Natural killer cell treated with Interleukin-12 subunit alpha and Interleukin-12 subunit beta and Interleukin-15 and Interleukin-18, amount 100 ng/mL, for 72 hours (primary cell): ENCODE measurements at places on chromosomes 1 and 21. TPM values are rescaled to one million over a fixed set of nuclear protein-coding genes. Genes with fewer than 3 reads are reported as not detected.

The RNF223 gene
- not detected for total RNA-seq

The ADAMTS5 gene
- not detected for total RNA-seq

The ADCY10 gene
- 0.33 TPM for total RNA-seq

The MTR gene
- total RNA-seq, result 36.3 TPM

The THEMIS2 gene
- 38.4 TPM for total RNA-seq

The CENPF gene
- 56.7 TPM for total RNA-seq

The SPATA45 gene
- total RNA-seq, result not detected

The KCNJ9 gene
- not detected for total RNA-seq

The TMPRSS15 gene
- not detected for total RNA-seq

The LCE3D gene
- not detected for total RNA-seq

The GNG4 gene
- total RNA-seq, result not detected

The RPAP2 gene
- total RNA-seq, result 39.3 TPM

The NUDT4B gene
- total RNA-seq, result 3.1 TPM

The ACADM gene
- total RNA-seq, result 49.6 TPM

The SLC6A9 gene
- total RNA-seq, result 3.5 TPM

The CCDC181 gene
- 0.31 TPM for total RNA-seq
